Urinary bladder (tissue), 4 donors: ENCODE measurements at places on chromosomes 1 and 21. TPM values are rescaled to one million over a fixed set of nuclear protein-coding genes. Genes with fewer than 3 reads are reported as not detected.

Gene KIF2C
- total RNA-seq = 9.4 TPM

Gene WNT2B
- total RNA-seq = 55.2 TPM

Gene RPS6KA1
- total RNA-seq = 8.9 TPM

Gene CRNN
- not detected for total RNA-seq

Gene SLC6A17
- total RNA-seq = 0.05 TPM

Gene GNAT2
- not detected for total RNA-seq

Gene TSPAN2
- 55.4 TPM for total RNA-seq

Gene ADGRL4
- 28.9 TPM for total RNA-seq

Gene SLC30A7
- 50.2 TPM for total RNA-seq

Gene PWP2
- 9.2 TPM for total RNA-seq

Gene IL12RB2
- 6.0 TPM for total RNA-seq

Gene RHOU
- 40.4 TPM for total RNA-seq

Gene NCMAP
- 0.16 TPM for total RNA-seq

Gene GJB4
- total RNA-seq = 0.69 TPM

Gene SLC9C2
- total RNA-seq = not detected

Gene BCL2L15
- total RNA-seq = 0.90 TPM

Gene OR10T2
- total RNA-seq = not detected

Gene TAS1R1
- not detected for total RNA-seq

Gene ESRRG
- total RNA-seq = 14.0 TPM

Gene KCNQ4
- total RNA-seq = 2.0 TPM

Gene CLIC6
- 17.2 TPM for total RNA-seq

Gene GPR3
- total RNA-seq = 0.16 TPM

Gene OLFM3
- 2.3 TPM for total RNA-seq

Gene CD53
- 21.5 TPM for total RNA-seq

Gene WDR64
- total RNA-seq = not detected

Gene FAAH
- 6.9 TPM for total RNA-seq

Gene GJA9
- total RNA-seq = 0.16 TPM

Gene LCE6A
- not detected for total RNA-seq

Gene DYNLT5
- 6.8 TPM for total RNA-seq

Gene EXTL1
- total RNA-seq = 2.3 TPM

Gene ANXA9
- total RNA-seq = 5.2 TPM

Gene LRRC38
- 0.53 TPM for total RNA-seq

Gene ACKR1
- total RNA-seq = 7.1 TPM

Gene LRRN2
- total RNA-seq = 0.90 TPM

Gene HORMAD1
- 0.26 TPM for total RNA-seq
